Umbilical cord (tissue), 2 donors: ENCODE measurements at places on chromosomes 5 and 9.
A peak's percentile ranks its signal among the peaks of the same experiment; 100 is the strongest.

GRCh38 chr5:151825445-151825844 is 53.7 kb downstream of the G3BP1 start:
- peak; percentile 83 for DNase-seq

GRCh38 chr9:99690573-99690972 is 131.1 kb upstream of the NR4A3 start:
- no peak for DNase-seq

GRCh38 chr9:88818495-88819201 is 172.6 kb upstream of the S1PR3 start:
- no peak for DNase-seq

DNA sequence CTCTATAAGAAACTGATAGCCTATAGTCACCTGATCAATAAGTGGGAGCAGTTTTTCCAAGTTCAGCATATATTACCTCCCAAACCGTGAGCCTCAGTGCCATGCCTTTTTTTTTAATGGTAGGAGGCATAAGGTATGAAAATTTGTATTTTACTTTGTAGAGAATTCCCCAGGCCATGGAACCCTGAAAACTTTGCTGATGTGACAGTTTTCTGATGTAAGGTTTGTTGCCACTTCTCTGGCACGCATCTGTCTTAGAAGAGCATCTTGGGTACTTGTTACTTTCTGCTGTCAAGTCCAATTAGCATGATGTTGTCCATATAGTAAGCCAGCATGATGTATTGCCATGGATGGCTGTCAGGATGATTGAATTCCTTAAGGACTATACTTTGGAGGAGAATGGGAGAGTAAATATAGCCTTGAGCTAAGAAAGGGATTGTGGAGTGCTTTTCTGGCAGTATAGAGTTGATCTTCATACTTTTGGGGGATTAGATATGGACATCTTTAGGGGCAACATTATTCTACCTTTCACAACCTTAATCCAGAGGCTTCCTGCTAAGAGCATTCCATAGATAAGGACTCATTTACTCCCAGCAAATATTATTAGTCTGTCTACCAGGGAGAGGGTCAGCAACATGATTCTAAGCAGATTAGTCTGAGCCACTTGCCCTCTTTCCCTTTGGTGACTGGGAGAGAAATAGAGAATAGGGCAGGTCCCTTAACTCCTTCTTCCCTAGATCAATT is 389.6 kb downstream of the YTHDC2 start:
- DNase-seq = peak; percentile 91

- peak; percentile 63 for DNase-seq
Observed at GRCh38 chr5:150158170-150158949, 2.7 kb upstream of the PDGFRB start.

DNA sequence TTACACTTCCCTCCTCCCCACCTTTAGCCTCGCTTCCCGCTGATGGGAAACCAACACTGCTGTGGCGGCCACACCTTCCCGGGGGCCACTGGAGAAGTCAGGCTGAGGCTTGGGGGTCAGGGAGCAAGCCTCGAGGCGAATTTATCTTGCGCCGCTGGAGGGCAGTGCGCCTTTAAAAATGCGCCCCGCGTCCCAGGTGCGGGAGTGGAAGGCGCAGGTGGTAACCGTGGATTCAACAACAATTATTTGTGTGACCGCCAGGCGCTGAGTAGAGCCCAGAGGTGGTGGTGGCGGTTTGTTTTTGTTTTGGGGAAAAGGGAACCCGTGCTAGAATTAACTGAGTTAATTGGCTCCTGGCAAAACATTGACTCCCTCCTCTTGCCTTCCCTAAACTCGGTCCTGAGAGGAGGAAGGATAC is 1.1 kb downstream of the CFAP77 start:
- peak; percentile 20 for DNase-seq

GRCh38 chr5:170164087-170164486 is 58.4 kb downstream of the FOXI1 start:
- DNase-seq = no peak

DNA sequence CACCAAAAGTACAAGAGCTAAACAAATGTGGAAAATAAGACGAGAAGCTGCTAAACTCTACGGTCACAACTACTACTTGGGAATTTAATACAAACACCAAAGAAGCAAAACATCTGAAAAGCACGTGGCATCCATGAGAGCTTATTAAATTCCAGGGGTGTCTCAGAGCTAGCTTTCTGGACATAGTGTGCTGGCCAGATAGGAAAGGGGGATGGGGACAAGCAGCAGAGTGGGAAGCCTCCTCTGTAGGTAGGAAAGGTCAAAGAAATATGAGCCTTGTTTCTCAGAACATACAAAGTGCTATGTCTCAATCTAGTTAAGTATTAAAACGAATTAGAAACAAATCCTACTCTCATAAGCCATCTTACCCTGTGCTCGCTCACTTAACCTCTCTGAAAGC is 51.3 kb upstream of the GOLPH3 start:
- DNase-seq = peak; percentile 66

DNA sequence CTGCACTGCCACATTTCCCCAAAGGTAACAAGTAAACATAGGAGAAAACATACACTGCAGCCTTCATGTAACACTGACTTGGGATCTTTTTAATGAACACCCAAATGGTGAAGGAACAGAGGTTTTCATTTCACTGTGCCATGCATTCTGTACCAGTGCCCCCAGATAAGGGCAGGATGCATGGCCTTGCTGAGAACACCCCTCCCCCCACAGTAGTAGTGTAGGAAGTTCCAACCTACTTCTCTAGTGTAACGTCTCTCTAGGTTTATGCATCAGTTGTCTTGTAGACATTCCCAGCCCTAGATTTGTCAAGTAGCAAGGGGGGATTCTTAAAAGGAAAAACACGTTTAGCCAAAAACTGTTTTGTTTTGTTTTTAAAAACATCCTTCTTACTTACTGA is 29.9 kb downstream of the MAP3K1 start:
- no peak for DNase-seq

- DNase-seq = no peak
Observed at GRCh38 chr5:32003981-32004380, 170.1 kb downstream of the GOLPH3 start.

GRCh38 chr5:119341452-119342349 is 14.1 kb upstream of the TNFAIP8 start:
- DNase-seq = no peak

DNA sequence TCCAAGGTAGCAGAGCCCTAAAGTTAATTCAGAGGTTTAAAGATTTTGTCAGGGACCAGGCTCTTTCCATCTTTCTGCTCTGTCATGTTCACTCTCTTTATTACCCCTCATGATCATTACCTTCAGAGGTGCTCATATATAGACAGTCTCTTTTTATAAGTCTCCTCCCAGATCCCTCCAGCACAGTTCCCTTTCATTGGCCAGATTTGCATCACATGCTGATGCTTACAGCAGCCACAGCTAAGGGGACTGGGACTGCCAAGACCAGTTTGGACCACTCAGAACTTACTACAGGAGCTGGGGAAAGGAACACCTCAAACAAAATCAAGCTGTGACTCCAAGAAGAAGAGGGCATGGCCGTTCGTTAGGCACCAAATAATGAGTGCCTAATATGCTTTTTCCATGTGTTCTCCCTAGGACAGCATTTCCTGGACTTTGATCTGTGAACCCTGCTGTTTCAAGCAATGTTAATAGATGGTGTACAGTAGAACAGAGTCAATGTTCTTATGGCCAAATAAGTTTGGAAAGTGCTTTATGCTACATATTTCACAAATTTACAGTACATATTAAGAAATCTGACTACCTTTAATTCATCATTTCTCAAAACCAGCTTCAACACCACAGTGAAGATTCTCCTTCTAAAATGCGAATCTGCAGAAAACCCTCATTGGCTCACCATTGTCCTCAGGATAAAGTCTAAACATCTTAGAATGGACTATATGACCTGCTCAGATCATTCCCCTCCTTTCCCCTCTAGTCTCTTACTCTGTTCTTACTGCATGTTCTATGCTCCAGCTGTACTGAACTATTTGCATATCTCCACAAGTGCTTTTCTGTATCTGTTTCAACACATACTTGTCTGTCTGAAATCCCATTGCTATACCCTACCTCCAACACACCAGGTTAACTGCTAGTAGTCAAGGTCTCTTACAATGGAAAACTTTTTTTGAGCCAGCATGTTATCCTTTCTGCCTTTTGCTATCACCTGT is 3.4 kb downstream of the C5orf58 start:
- no peak for DNase-seq

GRCh38 chr5:40490464-40491111 is 189.1 kb upstream of the PTGER4 start:
- no peak for DNase-seq

- no peak for DNase-seq
Observed at GRCh38 chr5:67404256-67405100, 207.9 kb upstream of the CD180 start.
